Stimulated activated CD8-positive, alpha-beta memory T cell treated with anti-CD3 and anti-CD28 coated beads, Interleukin-15, amount 100 ng/mL, for 48 hours (primary cell): ENCODE measurements at places on chromosomes 11 and 22.

GRCh38 chr22:39155421-39155820, 2.9 kb upstream of the CBX7 start:
- no peak for DNase-seq

- DNase-seq, result no peak
These were observed 7.6 kb upstream of the SLC39A13 start for GRCh38 chr11:47400768-47401279.

DNA sequence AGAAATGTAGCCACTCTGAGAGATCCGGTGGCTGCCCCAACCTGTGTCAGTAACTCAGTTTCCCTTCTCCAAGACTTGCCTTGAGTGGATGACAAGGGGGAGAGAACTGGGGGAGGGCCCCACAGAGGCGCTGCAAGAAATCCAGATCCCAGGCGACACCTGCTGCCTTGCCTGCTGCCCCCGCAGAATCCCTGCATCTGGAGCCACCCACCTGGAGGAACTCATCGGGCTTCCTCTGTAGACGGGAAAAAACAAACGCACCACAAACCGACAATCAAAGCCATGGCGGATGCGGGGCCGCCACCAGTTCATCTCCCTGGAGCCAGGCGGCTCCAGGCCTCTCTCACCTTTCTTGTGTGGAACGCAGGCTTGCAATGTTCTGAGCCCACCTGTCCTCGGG, 40.2 kb downstream of the MACROD1 start:
- DNase-seq, result no peak

- DNase-seq, result no peak
These were observed 135.4 kb downstream of the CCDC81 start for GRCh38 chr11:86510097-86510496.

GRCh38 chr11:64356498-64357411, 2.2 kb upstream of the RPS6KA4 start:
- DNase-seq, result no peak

GRCh38 chr22:50209893-50210292, 9.1 kb downstream of the SELENOO start:
- no peak for DNase-seq

DNA sequence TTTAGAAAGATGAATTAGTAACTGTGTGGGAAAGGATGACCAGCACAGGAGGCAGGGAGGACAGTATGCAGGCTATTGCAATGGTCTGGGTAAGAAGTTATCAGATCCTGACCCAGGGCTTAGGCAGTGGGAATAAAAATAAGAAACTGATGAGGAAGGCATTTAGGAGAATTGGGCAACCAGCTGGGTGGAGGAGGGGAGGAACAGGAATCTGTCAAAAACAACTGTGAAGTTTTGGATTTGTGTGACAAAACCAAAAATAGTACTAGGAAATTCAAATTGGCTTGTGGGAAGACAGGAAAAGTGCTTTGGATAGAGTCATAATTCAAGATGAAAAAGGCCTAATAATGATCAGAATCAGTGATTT, 27.9 kb downstream of the MMP13 start:
- no peak for DNase-seq

GRCh38 chr11:109320595-109320994, 101.4 kb upstream of the C11orf87 start:
- no peak for DNase-seq

GRCh38 chr11:93704237-93704636, 37.1 kb downstream of the TAF1D start:
- DNase-seq, result no peak

GRCh38 chr11:106983261-106983660, 35.0 kb downstream of the GUCY1A2 start:
- no peak for DNase-seq

DNA sequence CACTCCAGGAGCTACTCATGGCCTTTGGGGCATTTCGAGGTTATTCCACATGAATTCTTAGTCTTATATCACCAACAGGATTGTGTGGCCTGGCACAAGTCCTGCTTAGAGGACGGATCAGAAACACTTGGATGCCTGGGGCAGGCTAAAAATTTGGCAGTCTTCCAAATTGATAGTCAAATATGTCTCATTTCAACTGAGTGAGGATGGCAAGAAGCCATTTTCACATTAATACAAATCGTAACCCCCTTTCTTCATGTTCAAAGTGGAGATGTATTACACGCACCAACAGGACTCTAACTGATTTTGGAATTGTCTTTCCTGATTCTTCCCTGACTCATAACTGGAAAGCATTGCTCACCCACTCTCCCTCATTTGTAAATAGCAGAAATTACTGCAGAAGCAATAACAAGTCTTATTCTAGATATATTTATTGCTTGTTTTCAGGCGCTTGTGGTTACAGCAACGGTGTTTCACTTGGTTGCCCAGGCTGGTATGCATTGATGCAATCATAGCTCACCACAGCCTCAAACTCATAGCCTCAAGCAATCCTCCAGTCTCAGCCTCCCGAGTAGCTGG, 10.3 kb upstream of the CCDC86 start:
- no peak for DNase-seq

DNA sequence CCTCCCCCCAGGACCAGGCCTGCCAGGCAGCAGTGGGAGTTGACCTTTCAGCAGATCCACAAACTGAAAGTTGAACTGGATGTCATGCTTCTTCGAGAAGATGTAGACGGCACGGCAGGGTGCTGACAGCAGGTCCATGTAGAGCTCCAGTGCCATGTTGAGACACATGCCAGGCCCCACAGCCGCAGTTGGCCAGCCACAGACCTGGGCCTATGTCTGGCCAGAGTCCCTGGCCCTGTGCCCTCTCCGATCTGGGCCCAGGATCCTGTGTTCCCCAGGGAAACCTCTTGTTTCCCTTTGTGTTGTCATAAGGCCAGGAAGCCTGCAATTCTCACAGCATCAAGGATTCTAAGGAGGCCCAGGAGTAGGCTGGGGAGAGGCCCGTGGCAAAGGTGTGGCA, at the start of gene GSTT4:
GSTT4 (minus strand) TSS at position 253 of the 400 bp plus-strand sequence; CDS start at position 156, 97 bp downstream.
- DNase-seq, result no peak

DNA sequence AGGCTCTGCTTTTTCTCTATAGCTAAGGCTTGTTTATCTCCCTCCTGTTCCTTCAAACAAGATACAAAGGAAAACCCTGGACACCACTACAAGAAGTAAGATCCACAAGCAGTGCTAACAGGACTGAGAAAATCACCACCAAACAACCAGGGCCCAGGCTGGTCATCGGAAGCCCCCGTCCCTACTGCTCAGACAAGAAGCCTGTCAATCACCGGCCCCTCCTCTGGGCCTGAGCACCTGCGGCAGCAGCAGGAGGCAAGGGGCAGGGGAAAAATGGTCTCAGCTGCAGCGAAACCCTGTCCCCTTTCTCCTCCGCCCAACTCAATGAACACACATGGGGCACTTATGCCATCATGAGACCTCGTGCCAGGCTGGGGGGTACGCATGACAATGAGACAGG, 155.2 kb downstream of the CEP164 start:
- no peak for DNase-seq

GRCh38 chr22:17960695-17961445, 63.5 kb downstream of the MICAL3 start:
- DNase-seq, result no peak

DNA sequence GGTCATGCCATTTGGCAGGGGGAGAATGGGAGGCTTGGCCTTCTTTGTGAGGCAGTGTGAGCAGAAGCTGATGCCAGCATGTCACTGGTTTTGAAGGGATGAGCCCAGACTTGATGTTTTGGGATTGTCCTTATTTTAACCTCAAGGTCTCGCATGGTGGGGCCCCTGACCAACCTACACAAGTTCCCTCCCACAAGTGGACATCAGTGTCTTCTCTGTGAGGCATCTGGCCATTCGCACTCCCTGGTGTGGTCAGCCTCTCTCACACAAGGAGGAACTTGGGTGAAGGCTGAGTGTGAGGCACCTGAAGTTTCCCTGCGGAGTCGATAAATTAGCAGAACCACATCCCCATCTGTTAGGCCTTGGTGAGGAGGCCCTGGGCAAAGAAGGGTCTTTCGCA, 59.8 kb downstream of the TIMP3 start:
- no peak for DNase-seq

DNA sequence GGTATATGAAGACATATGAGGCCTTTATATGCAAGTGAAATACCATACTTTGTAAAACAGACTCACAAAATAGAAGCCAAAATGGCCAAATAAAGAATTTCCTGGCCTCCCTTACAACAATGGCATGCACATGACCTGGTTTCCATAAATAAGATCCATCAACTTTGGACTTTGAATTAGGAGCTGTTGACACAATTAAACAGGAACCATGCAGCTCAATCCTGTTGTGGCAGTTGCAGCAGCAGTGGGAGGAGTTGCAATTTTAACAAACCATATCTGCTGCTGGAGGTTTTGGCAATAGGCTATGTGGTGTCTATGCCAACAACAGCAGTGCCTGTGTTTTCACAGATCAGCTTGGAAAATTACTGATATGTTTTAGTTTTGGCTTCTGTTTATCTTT, 818.6 kb downstream of the FAM181B start:
- no peak for DNase-seq

- DNase-seq, result no peak
These were observed 11.7 kb downstream of the CAPRIN1 start for GRCh38 chr11:34063061-34063795.

DNA sequence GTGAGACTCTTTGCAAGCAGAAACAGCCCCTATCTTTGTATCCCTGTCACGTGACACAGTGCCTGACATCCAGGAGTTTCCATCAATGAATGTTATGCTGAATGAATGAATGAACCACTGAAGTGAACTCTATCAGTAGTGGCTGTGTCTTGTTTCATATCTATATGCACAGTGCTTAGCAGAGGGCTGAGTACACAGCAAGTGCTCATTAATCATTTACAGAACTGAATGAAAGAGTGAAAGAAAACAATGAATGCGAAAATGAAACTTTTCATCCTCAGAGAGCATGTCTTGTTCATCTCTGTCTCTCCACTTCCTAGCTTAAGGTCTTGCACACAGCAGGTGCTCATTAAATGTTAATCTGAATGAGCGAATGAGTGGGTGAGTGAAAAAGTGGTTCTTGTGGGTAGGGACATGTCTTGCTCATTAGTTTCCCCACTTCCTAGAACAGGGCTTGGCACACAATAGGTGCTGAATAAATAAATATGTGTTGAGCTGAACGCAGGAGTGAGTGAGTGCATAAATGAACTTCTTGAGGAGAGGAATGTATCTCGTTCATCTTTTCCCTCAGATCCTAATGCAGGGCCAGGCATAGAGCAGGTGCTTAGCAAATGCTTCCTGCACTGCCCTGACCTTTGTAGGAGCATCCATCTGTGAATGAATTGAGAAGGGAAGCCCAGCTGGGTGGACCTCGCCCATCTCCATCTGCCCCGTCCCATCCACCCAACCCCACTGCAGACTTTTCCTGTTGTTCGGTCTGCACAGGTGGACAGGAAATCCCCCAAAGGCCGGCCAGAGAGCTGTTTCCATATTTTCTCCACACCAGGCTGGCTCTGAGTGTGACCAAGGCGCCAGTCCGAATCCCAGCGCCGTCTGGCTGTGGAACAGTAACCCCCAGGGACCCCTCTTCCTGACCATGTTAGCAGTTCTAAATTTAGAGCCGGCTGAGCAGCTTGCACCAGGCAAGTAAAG, 113.4 kb upstream of the CRYBB3 start:
- no peak for DNase-seq

DNA sequence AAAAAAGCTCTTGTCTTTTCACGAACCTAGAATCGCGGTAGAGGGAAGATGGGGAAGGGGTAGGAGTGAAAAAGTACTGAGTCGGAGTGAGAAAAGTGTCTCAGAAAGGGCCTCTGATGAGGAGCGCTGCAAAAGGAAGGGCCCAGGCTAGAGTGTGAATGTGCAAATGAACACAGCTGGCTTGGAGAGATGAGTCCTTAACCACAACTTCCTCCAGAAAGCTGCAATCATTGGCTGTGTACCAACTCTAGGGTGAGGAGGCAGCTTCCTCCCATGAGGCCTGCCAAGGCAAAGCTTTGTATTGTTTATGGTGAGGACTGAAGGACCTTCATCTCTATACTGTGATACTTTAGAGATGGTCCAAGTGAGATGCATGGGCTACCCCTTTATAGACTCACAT, 566.9 kb upstream of the ANO5 start:
- no peak for DNase-seq

DNA sequence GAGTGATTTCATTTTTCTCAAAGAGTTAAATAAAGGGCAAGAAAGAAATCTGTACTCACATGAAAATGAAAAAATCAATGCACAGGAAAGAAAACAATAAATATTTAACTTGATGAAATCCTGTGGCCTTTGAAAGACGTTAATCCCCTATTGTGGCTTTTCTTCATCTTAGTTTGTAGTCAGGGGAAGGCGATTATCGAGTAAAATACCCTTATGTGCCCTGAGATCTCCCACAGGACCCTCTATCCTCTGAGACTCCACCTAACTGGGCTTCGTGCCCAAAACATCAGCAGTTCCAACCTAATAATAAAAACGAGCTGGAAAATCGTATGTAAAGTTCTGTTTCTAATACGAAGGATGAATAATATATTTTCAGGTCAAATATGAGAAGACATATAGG, 208.2 kb upstream of the ZC3H12C start:
- no peak for DNase-seq

DNA sequence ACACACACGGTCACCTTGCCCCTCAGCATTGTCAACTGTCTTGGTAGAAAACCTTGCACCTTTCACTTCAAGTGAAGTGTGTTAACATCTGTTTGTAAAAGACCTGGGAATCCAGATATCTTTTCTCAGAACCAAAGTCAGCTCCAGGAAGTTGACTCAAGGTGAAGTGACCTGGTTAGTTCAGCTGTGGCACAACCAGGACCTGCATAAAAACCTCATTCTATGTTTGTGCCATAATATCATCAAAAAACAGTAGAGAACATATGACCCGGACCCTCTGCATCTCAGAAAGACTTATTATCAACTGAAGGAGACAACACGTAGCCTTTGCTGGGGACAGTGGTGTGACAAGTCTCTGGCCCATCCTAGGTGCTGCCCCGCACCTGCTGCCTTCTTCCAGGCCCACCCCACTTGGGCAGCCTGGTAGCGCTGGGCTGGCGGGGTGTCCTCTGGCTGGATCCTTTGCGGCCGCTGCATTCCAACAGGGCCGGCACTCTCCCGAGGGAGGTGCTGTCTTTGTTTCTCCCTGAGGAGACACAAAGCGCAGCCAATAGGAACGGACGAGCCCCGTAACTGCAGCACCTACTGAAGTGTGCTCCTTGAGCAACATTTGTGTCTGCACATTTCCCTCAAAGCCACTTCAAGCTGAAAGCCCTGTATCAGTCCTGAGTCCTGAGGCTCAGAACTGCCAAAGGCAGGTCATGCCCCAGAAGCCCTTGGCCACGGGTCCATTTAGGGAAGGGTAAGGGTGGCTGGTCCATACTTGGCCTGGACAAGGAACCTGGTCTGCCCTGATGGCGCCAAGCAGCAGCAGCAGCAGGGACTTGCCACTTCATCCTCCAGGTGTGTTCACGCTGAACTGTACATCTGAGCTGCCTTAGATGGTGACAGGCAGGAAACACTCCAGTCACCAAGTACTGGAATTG, 25.2 kb downstream of the LRRC74B start:
- no peak for DNase-seq
